ENCODE measurements at places on chromosomes 7 and 10. TPM values are rescaled to one million over a fixed set of nuclear protein-coding genes. Genes with fewer than 3 reads are reported as not detected.

GRCh38 chr7:130297628-130298543 lies 4.9 kb downstream of the CPA4 start:
- no peak for DNase-seq

PTN gene
- 52.3 TPM for total RNA-seq

AMPH gene
- total RNA-seq, result 26.2 TPM

DNA sequence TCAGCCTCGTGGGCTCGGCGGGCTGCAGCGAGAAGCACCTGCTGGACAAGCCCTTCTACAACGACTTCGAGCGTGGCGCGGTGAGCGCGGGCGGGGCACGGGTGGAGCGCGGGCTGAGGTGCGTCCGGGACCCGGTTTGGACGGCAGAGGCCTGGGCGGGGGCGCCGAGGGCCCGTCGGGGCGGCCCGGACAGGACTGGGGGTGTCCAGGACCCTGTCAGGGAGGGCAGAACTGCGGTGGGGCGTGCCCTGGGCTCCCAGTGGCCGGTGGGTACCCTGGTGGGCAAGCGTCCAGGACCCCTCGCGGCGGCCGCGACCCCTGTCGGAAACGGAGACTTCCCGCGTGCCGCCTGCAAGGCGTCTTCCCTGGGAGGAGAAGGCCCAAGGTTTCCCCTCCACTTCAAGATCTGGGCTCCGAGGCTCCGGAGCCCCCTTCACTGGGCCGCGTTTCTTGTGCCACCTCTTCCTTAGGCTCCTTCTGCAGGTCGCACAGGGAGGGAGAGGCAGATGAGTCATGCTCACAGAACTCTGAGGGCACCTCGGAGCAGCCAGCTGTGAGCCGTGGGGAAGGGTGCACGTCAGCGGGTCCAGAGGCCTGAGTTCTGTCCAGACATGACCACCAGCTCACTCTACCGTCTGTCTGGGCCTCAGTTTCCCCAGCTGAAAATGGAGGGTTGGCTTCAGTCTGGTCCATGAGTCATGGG lies 485 bp downstream of the ALOX5 start:
- DNase-seq, result no peak

DNA sequence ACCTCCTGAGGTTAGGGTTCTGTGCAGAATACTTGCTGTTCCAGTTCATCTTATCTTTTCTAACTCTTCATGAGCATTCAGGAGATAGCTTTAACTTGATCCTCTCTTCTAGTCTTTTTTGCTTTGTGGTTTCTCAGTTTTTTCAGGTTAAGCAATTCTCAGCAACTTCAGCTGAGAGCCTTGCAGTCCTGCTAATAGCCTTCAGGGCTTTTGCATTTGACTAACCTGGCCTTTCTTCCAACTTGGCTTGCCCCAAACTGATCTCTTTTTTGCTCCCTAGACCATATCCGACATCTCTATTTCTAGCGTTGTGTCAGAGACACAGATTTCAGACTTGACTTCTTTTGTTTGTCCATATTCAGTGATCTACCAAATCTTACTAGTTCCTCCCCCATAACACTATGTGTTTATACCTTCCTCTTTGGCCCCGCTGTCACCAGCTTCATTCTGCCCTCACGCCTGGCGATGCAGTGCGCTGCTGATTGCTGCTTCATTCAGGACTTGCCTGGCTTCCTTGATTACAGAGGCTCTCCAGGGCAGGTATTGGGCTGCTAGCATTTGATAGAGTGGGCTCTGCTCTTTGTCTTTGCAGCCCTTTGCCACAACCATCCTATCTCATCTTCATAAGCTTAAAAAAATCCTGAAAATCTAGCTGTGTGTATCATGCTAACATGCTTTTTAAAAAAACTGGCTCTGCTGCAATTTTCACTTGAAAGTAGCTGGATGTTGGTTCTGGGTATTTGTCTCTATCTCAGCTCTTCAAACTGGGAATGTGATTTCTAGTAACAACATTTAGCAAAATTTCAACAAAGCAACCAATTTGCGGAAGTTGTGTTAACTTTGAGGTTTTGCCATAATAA lies 9.6 kb downstream of the CUL1 start:
- DNase-seq, result no peak

TMEM270 gene
- not detected for total RNA-seq

- DNase-seq, result no peak
Observed at GRCh38 chr10:96257944-96258343, 13.4 kb downstream of the BLNK start.

DNA sequence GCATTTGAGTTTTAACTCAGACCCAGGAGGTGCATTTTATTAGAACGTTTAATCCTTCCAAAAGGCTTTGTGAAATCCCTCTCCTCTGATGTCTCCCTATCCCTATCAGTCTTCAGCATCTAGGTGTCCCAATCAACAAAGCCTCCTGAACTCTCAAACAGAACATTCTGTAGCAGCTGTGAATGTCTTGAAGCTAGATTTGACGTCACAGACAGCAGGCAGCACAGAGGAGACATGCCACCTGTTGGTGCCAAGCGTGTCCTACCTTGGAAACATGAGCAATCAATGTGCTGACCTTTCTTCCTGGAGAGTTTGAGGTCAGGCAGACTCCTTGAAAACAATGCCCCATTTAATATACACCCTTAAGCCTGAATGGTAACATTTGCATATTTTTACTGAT lies 125.5 kb downstream of the RNLS start:
- no peak for DNase-seq

DNA sequence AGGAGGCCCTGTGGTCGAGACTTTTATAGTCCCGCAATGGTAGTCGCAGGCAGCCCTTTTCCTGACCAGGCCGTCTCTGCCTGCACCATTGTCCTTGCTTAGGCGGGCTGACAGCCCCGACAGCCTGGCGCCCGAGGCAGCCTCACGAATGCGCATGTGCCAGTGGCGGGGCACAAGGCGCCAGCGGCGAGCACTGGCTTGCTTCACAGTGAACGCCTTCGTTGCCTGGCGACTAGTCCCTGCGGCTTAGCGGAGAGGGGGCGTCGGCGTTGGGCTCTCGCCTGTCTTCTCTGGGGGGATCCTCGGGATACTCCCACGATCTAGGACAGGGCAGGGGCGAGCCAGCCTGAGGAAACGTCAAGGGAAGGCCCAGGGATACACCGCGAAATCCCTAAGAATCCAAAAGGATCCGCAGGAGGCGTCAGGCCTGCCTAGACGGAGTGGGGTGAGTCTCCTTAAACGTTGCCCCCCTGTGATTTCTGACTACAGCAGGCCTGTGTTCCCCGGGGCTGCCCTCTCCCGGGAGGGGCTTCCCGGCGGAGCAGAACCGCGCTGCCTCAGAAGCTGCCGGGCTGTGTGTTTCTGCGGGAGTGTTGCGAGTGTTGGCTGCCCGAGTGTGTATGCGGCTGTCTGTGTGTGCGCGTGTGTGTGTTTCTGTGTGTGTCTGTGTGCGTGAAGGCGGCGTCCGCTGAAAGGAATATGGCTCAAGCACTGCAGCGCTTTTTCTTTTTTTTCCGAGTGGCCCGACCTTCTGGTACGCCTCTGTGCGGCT lies 20.5 kb upstream of the ZNF273 start:
- peak; percentile 86 for DNase-seq

OR2A5 gene
- not detected for total RNA-seq

EPHB6 gene
- 13.6 TPM for total RNA-seq

- no peak for DNase-seq
Observed at GRCh38 chr7:3780525-3780924, 479.5 kb downstream of the SDK1 start.

GRCh38 chr7:155863721-155864151 lies 51.5 kb upstream of the SHH start:
- peak; percentile 27 for DNase-seq

HTR5A gene
- not detected for total RNA-seq

TRPV5 gene
- not detected for total RNA-seq

- no peak for DNase-seq
Observed at GRCh38 chr10:127190427-127190826, 6.0 kb downstream of the INSYN2A start.

DNA sequence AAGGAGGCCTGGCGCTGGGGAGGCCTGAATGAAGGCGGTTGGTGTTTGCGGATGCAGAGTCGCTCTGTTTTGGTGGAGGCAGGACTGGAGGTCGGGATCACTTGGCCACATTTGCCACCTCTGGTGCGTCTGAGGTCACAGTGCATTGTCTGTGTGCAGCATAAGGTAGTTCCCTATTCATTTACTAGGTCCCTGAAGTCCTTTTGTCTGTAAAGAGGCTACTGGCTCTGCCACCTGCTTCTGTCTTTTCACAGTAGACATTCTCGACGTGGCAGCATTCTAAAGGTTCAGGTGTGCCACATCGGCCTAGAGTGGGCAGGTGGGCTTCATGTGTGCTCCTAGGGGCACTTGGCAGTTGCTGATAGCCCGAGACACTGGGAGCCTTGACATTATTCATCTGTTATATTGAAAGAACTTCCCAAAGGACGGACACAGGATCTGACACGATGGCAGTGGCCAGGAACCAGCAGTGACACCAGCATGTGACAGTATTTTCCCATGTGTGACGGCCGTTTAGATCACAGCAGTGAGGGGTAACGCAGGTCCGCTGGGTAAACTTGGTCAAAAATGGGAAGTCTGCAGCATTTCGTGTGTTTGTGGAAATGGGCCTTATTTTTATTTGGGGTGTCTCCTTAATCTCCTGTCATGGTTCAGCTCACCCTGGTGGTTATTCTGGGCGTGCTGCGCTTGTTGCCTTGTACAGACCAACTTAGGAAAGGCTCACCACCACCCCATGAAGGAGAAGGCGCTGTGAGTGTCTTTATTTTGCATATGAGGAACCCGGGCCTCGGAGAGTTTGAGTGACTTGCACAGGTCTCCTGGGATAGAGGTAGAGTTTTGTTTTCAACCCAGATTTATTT lies 5.9 kb downstream of the MGMT start:
- no peak for DNase-seq

PTF1A gene
- total RNA-seq, result not detected

CUBN gene
- 1.1 TPM for total RNA-seq

GRCh38 chr7:69654381-69654780 lies 56.1 kb downstream of the AUTS2 start:
- DNase-seq, result no peak

DNA sequence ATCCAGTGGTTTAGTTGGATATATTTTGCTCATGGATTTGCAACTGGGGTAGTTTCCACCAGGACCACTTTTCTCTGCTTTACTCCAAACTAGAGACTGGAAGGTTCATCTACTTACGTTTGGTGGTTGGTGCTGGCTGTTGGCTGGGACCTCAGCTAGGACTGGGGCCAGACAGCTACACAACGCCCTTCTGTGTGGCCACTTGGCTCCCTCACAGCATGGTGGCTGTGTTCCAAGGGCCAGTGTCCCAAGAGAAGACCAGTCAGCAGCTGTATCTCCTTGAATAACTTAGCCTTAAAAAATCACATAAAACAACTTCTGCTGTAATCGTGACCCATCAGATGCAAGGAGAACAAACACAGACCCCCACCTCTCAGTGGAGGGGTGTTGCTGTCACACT lies 4.2 kb upstream of the KCNH2 start:
- DNase-seq, result no peak

DNA sequence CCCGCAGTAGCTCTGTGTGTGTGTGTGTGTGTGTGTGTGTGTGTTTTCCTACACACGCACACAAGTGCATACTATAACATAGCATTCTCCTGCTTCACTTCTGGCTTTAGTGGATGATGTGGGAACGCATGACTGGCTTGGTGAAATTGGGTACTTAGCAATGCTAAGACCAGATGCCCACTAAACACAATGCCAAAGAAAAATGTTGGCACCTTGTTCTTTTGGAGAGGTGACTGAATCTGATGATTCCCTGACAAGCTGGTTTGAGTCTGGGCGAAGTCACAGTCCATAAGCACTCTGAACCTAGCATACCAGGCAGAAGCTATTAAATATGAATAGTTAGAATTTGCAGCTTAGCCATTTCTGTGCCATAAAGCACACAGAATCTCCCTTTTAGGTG lies 68.0 kb upstream of the CDCA7L start:
- no peak for DNase-seq

SPDYE2 gene
- not detected for total RNA-seq

HYAL4 gene
- not detected for total RNA-seq

DNA sequence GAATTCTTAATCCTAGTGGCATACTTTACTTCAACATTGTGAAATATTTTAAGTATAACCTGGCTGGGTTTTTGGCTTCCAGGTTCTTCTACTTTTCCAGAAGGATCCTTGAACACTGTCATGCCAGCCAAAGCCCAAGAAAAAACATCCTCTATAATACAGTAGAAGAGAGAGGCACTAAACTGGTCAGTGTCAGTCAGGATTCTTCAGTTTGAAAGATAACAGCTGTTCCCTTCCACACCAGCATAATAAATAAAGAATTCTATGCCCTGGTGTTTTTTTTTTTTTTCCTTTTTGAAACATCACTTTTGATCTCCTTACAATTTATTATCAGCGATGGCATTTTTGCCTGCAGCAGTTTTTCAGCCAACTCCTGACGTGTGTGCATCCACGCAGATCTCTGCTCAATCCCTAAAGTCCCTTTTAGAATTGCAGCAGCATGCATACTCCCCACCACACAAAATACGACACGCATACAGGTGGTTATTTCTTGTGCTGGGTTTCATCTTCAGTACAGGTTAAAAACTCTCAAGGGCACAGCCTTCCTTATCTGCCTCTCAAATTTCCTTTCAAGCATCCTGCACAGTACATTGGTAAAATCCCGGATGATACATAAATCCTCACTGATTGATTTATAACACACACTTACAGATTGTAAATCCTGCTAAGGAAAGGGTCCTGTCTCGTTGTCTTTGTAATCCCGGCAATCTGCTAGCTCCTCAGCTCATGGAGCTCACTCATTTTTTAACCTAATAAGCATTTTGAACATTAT lies 100.2 kb downstream of the TPK1 start:
- no peak for DNase-seq

DNA sequence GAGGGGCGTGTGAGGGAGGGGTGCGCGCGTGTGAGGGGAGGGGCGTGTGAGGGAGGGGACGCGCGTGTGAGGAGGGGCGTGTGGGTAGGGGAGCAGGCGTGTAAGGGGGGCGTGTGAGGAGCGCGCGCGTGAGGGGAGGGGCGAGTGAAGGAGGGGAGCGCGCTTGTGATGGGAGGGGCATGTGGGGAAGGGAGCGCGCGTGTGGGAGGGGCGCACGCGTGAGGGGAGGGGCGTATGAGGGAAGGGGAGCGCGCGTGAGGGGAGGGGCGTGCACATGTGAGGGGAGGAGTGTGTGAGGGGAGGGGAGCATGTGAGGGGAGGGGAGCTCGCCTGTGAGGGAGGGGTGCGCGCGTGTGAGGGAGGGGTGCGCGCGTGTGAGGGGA lies 19.1 kb downstream of the MXI1 start:
- DNase-seq, result peak; percentile 97

DNA sequence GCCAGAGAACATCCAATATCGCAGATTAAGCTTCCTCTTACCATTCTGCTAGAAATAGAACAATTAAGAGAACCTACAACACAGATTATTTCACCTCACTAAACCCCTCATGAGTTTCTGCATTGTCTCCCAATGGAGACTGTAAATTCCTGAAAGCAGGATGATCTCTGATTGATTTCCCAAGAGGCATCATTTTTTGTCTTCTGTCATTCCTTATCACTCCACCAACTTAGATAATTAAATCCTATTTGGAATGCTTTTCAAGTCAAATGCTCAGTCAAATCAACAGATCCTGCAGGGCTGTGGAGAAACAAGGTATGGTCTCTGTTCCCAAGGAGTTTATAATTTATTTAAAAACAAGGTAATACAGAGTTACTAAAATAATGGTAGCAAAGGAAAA lies 161.5 kb downstream of the MTERF1 start:
- no peak for DNase-seq

All from sigmoid colon (tissue), 7 donors.